CD4-positive, alpha-beta T cell treated with Interleukin-10 for 1 hour (primary cell): ENCODE measurements at places on chromosomes 6 and 20.

- no peak for DNase-seq
These were observed 362.7 kb upstream of the SASH1 start for GRCh38 chr6:147979966-147980365.

- DNase-seq, result no peak
These were observed 299.3 kb downstream of the PKHD1 start for GRCh38 chr6:51788121-51788520.

GRCh38 chr6:52049252-52050050 is 38.0 kb downstream of the PKHD1 start:
- peak; percentile 36 for DNase-seq

- DNase-seq, result no peak
These were observed 39.1 kb upstream of the BEND6 start for GRCh38 chr6:56915832-56916231.

- DNase-seq, result no peak
These were observed 22.0 kb upstream of the KIF25 start for GRCh38 chr6:167975458-167975857.

GRCh38 chr6:150211700-150212511 is 69.1 kb downstream of the PPP1R14C start:
- DNase-seq, result no peak

DNA sequence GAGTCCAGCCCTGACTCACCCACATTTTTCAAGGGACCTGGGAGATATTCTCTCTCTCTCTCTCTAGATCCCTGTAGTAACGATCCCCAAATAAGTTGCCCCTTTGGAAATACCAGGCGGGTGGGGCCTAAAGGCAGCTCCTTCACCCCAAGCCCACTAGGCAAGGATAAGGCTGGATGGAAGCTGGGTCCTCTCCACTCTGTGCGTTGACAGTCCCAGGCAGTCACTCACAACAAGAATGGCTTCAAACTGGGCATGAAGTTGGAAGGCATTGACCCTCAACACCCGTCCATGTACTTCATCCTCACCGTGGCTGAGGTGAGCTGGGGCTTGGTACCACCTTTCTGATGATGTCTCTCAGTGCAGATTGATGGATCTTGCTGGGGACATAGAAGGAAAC is 21.6 kb downstream of the L3MBTL1 start:
- no peak for DNase-seq

DNA sequence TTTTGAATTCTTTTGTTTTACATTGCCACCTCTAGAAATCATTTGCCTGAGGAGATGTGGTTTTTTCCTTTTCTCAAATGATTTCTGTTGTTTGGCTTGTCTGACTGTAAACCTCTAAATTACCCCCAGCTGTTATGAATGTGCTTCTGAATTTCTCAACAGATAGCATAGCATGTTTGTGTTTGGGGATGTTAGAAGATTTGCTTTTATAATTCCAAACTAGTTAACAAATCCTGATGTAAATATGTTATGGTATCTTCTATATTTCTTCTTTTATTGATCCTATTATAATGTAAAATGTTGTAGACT is 31.6 kb upstream of the EZR start:
- DNase-seq, result no peak

GRCh38 chr20:48697845-48698491 is 129.8 kb downstream of the PREX1 start:
- DNase-seq, result no peak

DNA sequence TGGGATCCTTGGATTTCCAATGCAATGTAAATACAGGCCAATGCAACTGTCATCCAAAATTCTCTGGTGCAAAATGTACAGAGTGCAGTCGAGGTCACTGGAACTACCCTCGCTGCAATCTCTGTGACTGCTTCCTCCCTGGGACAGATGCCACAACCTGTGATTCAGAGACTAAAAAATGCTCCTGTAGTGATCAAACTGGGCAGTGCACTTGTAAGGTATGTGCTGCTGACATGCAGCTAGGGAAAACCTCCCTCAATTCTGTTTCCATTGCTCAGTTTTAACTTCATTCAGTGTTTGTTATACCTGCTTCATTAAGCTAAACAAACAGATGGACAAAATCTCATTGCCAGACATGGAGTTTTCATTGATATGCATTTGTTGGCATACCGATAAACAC is 397.1 kb downstream of the ARHGAP18 start:
- no peak for DNase-seq

DNA sequence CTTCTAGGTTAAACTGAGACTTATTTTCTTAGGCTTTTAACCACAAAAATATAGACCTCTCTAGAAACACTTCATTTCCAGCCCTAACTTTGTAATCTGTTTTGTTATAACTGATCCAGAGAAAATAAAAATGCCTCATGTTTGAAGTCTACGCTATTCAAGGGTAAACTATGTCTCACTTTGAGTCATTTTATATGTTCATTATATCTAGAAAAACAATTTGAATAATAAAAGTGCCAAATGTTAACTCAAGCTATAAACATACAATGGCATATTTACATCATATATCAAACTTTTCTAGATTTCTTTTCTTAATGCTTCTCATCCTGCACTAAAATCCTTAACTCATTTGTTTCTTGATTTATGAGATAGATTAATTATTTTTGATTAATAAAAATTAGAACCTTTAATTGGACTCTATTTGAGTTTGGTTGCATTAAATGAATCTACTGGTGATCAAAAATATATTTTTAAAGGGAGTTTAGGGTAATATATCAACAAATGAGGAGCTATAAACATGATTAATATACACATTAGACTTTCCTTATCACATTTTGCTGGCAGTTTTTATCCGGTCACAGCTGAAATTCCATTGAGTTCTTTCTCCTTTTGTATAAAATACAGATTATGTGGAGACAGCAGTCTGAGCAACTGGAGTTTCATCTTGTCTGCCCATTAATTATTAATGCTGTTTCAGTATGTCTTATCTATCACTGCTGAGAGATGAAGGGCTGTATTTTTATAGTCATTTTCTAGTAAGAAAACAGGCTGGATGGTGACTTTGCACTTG is 246.5 kb downstream of the TBX18 start:
- no peak for DNase-seq

DNA sequence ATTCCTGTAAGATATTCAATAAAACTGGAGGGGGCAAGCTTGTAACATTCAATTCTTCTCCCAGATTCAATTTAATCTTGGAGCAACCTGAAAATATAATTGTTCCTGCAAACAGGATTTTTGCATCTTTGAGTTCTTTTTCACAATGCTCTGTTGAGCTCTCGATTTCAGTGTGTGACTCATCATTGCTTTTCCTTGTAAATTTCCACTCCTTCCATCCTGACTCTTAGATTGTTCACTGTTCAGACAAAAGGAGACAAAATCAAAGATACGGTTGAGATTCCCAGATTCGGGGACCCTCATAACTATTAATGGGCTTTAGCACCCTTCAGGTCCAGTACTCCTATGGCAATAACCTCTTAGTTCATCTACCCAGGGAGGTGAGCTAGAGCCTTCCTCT is 571.9 kb upstream of the CHD6 start:
- DNase-seq, result no peak

- no peak for DNase-seq
These were observed 3.5 kb downstream of the TGM3 start for GRCh38 chr20:2299301-2299700.

GRCh38 chr20:45874576-45874975 is 6.5 kb upstream of the ZSWIM1 start:
- no peak for DNase-seq
